K562 (cell line): ENCODE measurements at places on chromosomes 1 and 21. TPM values are rescaled to one million over a fixed set of nuclear protein-coding genes. Genes with fewer than 3 reads are reported as not detected.

Gene POGZ
- total RNA-seq = 38.2 and 40.6 TPM in 2 replicates

Gene AMIGO1
- total RNA-seq = 0.72 and 1.0 TPM in 2 replicates

Gene ANGPTL3
- total RNA-seq = not detected in 2 replicates

Gene CA6
- total RNA-seq = not detected in 2 replicates

Gene SLC6A9
- total RNA-seq = 16.7 and 18.7 TPM in 2 replicates

- DNase-seq = no peak
These were observed 58.8 kb downstream of the RAB3GAP2 start for GRCh38 chr1:220213382-220213983.

DNA sequence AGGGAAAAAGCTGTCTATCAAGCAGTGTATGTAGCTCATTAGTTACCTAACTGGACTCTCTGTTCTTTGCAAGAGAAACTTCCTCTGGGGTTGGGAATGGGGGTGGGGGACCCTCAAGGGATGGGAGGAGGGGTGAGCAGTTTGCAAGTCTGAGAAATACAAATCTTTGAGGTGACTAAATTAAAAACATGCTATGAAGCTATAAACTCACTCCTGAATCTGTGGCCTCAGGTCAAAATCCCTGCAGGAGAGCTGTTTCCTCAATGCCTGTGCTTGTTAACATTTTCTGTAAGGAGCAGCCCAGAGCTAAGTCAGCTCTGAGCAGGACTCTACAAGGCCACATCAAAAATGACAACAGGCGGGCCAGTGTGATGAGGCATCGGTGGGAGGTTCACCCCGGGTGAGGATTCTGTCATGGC lies 32.8 kb upstream of the PTPRC start:
- no peak for DNase-seq

- DNase-seq = no peak
These were observed 12.8 kb downstream of the SMAP2 start for GRCh38 chr1:40386359-40386723.

- DNase-seq = no peak
These were observed 11.5 kb upstream of the VASH2 start for GRCh38 chr1:212938846-212939245.
